NCI-H187 treated with DMSO at 0.1 percent for 48 hours (cell line): ENCODE measurements at places on chromosomes 6 and 20.

DNA sequence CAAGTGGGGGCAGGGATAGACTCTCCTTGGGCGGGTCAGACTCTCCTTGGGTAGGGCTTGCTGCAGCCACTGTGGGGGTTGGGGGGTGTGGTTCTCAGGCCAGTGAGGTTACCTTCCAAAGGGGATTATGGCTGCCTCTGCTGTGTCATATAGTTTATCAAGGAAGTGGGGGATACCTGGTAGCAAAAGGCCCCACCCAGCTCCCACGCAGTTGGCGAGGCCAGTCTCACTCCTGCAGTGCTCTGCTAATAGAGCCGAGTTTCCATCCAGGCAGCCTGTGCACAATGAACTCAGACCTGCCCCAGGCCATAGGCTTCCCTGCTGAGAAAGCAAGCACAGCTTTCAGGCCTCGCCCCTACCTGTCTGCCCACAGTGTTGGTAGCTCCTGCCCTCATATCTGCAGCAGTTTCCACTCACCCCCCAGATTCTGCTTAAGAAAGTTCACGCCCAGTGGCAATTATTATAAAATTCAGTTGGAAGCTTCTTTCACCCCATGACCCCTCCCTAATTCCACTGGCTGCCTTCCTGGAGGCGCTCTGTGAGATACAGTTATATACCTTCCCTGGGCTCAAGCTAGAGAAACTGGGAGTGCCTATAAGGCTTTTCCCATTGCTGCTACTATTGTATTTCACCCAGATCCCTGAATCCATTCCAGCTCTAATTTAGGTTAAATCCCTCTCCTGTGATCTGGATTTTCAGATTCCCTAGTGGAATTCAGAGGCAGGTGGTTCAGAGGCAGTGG is 56.1 kb downstream of the HDDC2 start:
- DNase-seq = no peak

DNA sequence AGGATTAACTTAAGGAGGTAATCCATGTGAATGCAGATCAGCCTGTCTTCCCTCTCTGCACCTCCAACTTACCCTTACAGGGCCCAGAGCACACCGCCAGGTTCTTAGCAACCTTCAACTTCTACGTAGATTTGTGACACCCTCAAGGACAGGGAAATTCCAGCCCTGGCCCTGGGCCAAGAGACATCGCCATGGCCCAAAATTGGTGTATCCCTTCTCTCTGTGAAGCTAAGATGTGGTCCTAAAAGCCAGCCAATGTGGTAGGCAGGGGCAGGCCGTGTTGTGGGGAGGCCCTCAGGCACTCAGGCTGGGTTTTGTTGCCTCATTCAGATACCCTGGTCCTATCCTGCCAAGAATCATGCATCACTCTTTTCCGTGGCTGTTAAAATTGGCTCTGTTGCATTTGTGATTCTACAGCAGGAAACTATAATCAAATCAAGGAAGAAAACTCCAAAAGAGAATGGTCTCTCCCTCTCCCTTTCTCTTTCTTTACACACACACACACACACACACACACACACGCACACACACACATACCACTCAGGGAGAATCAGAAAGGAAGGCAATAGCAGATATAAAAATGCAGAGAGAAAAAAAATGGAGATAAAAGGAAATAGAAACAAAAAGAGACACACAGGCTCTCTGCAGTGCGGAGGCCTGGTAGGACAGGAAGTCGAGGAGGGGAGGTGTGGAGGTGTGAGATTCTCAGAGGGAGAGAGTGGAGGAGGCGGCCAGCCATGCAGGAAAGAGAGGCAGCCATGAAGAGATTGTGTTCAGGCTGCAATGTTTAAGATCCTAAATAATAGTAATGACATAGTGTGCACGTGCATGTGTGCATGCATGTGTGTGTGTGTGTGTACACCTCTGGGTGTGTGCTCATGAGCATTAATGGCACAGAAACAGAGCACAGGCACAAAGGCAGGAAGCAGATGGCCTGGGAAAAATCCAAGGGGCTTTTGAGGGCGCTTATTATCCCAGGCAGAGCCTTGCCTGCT is 201.8 kb upstream of the LRFN2 start:
- no peak for DNase-seq

DNA sequence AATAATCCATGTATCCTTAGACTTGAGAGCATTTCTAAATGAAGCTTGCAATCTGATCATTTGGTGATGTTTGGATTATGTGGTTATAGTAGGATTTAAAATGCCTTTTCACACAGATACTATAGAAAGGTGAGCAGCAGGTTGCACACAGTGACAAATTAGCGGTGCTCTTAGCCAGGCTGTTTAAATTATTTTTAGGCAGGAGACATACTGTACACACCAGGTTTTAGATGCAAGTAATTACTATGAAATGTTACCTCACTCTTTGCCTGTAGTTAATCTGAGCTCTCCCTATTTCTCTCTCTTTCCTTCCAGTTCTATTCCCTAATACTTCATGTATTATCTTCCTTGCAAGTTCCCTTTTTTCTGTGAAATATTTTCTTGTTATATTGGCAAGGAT is 191.7 kb downstream of the RIMS1 start:
- no peak for DNase-seq

DNA sequence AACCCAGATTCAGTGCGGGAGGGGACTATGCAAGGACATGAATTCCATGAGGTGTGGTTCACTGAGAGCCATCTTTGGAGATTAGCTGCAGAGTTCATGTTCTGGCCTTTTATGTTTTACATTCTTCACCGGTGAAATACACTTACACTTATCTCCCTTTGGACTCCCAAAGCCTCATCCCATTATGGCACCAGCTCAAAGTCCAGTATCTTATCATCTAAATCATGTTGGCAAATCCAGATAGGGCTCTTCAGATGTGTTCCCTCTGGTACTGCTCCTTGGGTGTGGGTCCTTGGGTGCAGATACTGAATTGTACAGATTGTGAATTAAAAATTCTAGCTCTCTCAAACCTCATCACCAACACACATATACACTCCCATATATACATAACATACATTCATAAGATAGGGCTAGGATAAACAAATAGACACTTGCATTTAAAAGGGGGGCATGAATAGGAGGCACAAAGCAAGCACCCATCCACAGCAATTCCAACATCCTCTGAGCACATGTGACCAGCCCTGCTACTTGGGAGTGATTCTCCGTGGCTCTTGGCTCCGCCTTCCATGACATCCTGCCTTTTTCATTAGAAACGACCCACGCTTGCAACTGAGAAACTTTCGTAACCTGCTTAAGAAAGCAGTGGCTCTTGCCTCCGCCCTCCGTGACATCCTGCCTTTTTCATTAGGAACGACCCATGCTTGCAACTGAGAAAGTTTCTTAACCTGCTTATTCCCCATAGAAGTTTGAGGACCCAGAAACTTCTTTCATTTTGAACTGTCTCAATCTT is 53.6 kb upstream of the LRRC1 start:
- no peak for DNase-seq

DNA sequence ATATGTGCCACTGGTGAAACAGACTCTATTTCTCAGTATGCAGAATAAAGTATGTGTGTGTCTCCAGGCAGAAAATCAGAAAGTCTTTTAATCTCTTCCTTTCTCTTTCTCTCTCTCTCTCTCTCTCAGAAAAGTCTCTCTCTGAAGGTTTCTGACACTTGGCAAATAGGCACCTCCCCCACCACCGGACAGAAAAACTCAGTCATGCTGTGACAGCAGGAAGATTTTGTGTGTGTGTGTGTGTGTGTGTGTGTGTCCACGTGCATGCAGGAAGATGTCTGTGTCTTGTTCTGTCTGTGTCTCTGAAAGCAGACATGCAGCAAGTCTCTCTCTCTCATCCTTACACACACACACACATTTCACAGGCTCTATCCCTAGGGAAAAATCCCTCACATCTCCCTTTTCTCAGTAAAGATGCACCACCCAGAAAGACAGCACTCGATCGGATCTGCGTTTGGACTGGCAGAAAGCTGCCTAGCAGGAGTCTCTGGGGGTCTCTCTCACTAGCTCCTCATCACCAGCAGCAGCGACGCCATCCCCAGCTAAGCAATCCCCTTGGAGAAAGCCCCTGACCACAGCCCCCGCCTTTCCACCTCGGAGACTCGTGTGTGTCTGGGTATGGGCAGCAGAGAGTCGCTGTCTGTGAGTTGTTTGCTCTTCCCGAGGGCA is 98.3 kb downstream of the EDN3 start:
- no peak for DNase-seq

DNA sequence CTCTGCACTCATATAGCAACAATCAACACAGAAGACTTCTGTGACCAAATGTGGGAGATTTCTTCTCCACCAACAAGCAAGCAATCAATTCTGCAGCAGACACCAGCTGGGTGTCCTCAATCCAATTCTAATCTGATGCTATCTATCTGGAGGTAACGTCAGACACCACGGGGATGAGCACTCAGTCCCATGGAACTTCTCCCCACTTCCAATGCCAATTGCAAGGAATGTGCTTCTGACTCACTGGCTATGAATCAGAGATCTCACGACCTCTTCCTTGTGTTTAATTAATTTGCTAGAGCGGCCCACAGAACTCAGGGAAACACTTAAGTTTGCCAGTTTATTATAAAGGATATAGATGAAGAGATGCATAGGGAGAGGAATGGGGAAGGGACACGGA is 103.5 kb upstream of the SIRPG start:
- DNase-seq = no peak

- DNase-seq = no peak
Measured at GRCh38 chr6:137685798-137686375, 181.2 kb upstream of the TNFAIP3 start.

DNA sequence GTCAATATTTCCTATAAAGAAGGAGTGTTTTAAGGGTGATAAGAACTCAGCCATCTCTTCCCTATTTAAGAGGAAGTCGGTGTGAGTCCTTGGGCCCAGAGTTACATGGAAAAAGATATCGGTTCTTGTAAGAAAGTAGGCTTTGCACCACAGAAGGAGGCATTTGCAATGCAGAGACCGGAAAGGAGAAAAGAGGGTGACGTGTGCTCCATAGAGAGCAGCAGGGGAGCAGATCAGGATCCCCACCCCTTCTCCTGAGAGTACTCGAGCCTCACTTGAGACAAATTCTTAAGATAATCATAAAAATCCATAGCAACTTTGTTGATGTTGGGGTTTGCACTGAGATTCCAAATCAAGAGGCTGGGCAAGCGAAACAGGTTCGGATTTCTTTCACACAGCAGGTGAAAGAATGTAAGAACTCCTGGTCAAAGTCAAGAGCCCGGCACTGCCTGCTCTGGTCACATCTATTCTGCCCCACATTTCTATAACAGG is 27.8 kb downstream of the FOXA2 start:
- no peak for DNase-seq

DNA sequence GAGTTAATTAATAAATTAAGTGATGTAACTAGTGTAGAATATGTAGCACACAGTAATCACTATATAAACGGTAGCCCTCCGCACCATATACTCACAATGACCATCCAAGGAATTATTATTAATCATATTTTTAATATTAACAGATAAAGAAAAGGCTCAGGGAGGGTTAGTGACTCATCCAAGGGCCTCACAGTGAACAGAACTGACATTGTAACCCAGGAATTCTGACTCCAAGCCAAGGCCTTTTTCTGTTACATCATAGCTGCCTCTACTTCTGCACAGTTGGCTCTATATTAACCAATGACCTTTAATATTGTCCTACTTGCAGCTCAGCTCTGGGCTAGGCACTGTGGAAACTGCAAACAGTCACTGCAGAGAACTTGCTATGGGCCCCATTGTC is 117.5 kb upstream of the SIRPG start:
- no peak for DNase-seq

DNA sequence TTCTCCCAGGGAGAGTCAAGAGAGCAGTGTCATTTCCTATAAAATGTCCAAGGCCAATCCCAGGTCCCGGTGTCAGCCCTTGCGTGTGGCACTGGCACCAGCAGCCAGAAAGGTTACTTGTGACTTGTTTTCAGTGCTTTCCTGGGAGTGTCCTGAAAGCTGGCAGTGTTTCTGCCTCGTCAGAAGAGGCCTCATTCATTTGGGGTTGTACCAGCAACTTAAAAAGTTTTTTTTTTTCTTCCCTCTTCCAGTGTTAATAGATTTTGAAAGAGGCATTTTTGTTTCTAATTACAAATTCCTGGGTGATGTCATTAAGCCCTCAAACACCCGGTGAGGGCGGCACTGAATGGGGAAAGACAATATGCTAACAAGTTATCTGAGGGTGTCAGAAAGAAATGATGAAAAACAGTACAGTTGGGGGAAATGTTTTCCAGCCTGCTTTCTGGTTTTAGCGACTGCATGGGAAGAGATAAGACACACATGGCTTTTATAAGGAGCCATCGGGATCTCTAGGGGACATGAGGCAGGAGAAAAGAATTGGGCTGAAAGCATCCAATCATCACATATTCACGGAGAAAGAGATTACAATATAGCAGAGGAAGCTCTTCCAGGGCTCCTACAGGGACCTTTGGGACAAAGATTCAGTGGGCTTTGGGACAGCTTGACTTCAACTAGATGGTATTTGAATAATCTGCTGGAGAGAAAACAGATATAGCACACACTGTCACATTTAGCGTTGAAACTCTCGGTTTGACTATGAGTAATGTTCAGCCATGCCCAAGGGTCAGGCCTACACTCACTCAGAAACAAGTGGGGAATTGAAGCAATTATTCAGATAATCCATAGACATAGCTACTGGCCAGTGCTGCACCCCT is 153.0 kb downstream of the BCAS1 start:
- DNase-seq = no peak

DNA sequence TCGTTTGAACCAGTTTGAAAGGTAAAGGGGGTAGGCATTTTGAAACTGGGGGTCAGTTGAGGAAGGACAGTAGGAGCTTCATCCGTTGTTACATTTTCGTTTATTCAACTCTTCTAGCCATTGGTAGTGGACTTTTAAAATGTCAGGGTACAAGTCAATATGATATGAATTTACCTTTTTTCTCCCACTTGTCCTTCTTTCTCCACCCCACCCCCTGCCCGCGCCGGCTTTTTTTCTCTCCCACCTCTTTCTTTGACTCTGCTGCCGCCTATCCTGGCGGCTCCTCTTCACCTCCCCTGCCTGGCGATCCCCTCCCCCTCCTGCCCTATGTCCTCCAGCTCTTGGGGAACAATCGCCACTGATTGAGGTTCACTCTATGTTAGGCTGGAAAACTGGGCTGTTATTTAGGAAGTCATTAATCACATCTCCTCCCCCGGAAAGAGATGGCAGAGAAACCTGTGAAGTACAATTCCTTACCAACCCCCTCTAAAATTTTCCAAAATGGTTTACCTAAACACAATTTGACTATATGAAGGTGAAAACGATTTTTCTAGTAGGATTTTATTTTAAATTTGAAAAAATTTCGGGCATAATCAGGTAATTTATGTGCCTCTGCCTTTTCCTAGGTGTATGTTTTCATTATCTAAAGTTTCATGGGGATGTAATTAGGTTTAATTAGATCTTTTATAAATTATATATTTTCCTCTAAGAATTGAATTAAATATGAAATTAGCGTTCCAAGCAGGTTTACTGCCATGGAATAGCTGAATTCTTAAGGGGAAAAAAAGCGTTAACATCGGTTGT is 778 bp upstream of the LIN28B start:
- no peak for DNase-seq

GRCh38 chr6:2157441-2158127 is 87.8 kb downstream of the GMDS start:
- DNase-seq = no peak

DNA sequence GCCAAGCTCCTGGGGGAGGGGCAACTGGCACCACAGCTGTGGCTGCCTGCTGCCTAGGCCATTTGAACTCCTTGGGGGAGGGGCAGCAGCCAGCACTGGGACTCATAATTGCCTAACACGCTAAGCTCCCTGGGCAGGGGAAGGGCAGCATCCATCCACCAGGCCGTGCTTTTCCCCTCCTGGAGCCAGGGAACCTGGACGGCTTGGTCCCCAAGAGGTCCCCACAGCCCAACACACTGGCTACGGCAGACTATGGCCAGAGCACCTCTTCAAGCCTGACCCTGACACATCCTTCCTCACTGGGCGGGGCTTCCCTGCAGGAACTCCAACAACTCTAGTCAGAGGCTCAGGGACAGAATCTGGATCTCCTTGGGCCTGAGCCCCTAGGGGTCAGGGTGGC is 269.4 kb downstream of the RNF144B start:
- no peak for DNase-seq
